ENCODE measurements at places on chromosomes 4 and X.
A peak's percentile ranks its signal among the peaks of the same experiment; 100 is the strongest.

DNA sequence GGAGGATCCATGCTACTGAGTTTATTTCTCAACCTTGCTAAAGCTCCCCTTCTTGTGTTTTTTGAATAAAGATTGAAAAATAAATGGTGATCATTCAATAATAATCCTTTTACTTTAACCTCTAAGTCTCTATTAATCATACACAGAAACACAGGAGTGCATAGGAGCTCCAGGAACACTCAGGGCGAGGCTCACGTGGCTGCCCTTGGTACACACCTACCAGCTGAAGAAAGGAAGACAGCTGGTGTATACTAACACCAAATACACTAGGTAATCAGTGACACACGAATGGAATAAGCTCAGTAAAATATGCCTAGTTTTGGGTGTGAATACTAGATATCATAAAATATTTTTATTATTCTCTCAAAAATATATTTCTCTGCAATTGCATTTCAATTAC, 26.2 kb downstream of the CCDC149 start:
- no peak for DNase-seq

- DNase-seq = no peak
These were observed 99.7 kb downstream of the AFF1 start for GRCh38 chr4:87034527-87034926.

- no peak for DNase-seq
These were observed 57.6 kb downstream of the GPR143 start for GRCh38 chrX:9708086-9708485.

DNA sequence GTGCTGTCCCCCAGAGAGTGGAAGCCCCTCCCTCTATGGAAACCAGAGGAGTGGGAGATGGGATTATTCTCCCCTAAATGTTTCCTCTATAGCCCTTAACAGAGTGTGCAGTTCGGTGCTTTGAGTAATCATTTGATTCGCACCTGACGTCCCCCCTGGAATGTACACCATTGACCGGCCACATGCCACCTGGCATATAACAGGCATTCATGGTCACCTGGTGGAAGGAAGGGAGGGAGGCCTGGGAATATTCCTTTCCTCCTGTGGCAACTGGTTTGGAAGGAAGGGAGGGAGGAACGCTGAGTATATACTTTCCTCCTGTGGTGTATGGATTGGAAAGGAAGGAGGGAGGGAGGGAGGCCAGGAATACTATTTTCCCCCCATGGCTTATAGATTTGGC, 77.2 kb downstream of the CRMP1 start:
- no peak for DNase-seq

DNA sequence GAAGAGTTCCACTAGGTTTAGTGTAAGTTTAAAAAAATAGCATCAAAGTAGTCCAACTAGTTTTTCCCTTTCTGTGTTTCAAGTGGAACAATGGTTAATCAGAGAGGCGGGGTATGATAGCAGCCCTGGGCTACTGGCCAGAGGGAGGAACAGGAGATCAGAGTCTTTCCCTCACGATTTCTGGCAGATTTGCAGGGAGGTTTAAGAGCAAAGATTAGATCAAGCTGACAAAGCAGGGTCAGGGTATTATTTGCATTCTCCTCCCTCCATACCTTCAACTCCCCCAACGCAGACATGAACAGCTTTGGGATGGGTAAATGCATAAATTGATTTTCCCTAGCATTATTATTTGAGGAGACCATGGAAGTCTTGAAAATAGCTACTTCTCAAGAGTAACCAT, 277.6 kb upstream of the DIAPH2 start:
- peak; percentile 68 for DNase-seq

DNA sequence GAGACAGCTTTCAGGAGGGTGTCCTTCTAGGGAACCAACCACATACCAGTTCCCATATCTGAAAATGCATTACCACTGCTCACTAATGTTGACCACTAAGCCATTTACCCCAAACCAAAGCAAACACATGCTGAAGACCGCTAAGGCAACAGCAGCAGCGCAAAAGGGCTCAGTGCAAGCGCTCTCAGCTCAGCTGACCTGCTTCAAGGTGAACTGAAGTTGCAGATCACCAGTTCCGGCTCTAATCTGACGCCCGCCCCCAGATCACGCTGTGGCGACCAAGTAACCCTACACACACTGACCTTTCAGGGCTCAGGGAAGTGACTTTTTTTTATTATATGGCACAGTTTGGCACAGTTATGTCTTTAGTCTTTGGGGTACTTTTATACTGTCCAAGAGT, 5.8 kb downstream of the MECP2 start:
- DNase-seq = no peak
